Stimulated activated CD8-positive, alpha-beta memory T cell treated with anti-CD3 and anti-CD28 coated beads, Interleukin-7, amount 100 ng/mL, for 1 hour (primary cell): ENCODE measurements at places on chromosomes 5 and 9.

GRCh38 chr5:166363087-166363760 is 1928.2 kb upstream of the WWC1 start:
- no peak for DNase-seq

GRCh38 chr5:57770039-57770438 is 287.4 kb upstream of the ACTBL2 start:
- DNase-seq: no peak

GRCh38 chr5:62579761-62580160 is 1.1 kb downstream of the LRRC70 start:
- DNase-seq: no peak

GRCh38 chr5:179296150-179296821 is 49.0 kb downstream of the ADAMTS2 start:
- DNase-seq: no peak

DNA sequence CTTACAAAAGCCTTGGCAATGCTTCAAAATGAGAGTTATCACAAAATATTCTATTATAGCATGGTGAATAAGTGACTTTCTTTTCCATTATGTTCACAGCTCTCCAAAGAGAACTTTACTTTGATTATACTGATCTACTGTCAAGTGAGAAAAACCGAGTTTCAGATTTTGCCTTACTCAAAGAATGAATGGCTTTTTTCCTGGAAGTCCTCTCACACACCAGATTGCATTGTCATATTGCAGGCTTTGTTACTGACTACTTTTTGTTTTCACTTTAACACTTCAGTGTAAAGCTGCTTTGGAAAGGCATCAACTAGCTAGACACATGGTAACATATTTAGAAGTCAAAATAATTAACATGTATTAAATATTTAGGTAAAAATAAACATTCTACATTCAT is 765.2 kb upstream of the NUDT12 start:
- DNase-seq: no peak

DNA sequence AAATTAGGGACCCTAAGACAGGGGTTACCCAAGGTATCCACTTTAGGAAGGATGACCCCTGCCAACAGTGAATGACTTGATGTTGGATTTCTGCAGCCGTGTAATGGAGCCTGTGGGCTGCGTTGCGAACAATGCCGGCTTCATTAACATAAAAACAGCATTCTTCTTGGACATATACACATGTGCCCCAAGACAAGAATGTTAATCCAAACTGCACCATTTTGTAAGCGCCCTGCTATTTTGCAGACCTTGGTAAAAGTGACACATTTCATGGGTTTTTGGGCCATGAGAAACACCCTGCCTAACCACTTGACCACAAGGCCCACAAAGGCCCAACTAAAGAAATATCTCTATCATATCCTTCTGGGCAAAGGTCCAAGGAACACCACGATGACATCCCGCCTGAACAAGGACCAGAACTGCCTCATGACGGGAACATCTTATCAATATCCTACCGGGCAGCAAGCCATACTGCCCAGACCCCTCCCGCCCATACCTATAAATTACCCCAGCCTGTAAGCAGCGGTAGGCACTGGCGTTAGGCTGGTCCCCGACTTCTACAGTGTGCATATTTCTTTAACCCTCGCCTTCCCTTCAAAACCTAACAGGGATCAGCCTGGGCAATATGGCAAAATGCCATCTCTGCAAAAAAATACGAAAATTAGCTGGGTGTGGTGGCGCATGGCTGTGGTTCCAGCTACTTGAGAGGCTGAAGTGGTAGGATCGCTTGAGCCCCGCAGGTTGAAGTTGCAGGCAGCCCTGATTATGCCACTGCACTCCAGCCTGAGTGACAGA is 9.7 kb upstream of the PDCD1LG2 start:
- DNase-seq: no peak

DNA sequence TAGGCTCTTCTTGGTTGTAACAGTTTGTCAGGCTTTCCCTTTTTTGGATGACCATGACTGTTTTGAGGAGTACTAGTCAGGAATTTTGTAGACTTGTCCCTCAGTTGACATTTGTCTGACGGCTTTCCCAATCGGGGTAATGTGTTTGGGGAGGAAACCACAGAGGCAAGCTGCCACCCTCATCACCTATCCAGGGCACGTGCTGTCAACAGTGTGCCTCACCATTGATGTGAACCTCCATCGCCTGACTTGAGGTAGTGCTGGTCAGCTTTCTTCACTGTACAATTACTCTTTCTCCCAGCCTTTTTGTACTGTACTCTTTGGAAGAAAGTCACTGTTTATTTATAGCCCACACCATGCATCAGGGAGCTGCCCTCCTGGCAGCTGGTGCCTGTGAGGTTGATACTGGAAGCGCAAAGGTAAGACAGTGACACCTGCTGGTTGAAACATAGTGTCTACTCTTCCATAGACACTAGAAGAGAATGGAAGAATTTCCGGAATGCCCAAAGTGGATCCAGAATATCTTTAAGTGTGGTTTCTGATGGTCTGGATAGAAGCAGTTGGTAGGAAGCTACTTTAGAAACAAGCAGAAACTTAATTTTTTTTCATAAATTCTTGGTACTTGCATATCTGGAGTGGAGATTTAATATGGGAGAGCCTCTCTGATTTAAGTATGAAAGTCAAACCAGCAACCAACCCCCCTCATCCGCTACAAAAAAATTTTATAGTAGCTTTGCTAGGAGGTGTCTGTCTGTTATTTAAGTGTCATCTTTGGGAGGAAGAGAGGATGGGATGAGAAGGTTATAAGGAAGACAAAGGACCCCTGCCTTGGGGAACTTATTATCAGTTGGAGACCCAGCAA is 69.3 kb downstream of the SNX30 start:
- DNase-seq: no peak

DNA sequence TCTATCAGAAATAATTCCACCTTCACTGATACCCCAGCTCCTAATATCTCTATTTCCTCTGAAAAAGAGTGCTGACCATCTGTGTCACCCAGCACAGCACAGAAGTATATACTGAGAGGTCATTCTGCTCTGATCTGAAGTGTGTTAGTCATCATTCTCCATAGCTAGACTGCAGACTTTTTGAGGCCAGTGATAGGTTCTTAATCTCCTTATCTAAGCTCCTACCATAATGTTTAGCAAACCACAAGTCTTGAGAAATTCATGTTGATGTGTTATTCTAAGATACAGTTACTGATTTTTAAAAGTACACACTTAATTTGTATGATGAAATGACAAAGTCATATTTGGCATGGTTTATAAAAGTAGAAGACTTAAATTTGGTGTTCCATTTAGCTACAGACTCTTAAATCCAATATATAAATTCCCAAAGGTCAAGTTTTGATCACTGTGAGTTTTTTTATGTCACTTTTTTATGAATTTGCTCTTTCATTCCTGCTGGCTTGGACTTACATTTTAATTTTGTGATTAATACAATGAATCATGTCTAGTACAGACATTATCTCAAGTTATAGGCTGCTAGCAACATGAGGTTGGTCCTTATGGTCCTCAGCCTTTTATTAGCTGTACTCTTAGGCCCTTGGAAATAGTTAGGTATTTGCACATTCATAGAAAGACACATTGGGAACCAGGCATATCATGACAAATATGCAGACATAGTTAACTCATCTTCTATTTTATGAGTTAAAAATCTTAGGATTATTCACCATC is 380.8 kb downstream of the EBF1 start:
- no peak for DNase-seq

GRCh38 chr5:44807269-44807668 is 1.5 kb upstream of the MRPS30 start:
- DNase-seq: no peak

DNA sequence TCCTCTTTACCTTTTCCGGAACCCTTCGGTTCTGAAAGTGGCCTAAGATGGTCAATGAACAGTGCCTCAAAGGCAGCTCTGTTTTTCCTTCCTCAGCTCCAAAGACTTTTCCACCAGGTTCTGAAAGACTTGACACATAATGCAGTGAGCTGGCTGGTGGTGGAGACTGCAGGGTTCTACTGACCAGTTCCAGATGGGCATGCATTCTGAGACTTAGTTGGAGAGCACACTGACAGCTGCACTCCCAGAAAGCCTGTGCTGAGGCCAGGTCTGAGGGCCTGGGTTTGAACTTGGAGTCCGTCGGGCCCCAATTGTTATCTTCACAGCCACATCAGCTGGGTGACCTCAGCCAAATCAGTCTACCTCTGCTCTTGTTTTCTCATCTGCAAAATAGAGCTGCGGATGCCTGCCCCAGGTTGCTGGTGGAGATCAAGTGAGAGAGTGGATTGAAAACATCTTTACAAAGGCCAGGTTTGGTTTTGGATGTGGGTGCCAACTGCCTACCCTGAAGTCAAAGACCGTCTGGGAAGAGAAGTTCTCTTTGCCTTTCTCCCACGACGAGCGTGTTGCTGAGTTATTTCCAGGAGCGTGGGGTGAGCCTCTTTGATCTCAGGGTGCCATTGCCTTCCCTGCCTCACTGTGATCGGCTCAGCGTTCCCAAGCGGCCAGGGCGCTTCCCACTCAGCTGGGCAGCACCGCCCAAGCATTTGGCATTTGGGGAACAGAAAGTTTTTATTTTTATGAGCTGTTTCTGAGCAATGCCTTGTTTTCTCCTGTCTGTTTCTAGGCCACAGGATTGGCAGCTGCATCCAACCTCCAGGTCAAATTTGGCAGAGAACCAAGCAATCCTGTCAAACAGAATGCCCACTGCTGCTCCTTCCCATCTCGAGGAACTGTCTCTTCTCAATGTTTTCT is 54.9 kb downstream of the RAD23B start:
- no peak for DNase-seq
